ENCODE measurements at places on chromosomes 3 and 15. TPM values are rescaled to one million over a fixed set of nuclear protein-coding genes. Genes with fewer than 3 reads are reported as not detected.

DNA sequence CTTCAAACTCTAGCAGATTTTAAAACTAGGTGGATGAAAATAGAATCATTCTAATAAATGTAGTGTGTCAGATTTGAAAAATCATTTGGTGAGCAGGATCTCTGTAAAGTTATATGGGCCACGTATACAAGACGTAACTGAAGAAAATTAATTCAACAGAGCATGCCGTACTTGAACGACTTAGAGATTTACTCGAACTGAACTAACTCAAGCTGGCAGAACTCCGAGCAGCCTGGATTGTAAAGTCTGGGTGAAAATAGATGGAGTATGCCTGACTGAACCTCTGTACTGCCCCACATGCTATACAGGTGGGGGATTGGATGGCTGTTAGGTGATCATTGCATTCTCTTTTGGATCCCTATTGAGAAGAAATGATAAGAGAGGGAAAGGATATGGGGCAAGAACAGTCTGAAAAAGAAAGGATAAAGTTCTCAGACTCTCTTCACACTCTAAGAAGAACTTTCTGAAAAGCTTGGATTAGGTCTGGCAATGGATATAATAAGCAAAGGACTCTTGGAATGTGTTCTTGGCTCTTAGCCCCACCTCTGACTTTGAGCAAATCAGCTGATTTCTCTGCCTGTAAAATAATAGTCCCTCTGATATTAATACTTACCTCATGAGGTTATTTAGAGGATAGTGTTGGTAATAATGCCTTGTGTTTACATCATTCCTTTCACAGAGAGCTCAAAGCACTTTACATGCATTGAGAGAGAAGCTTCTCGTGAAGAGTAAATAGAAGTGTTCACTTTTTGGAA lies 147.5 kb downstream of the FILIP1L start:
- DNase-seq, result no peak

GRCh38 chr3:11591002-11591355 lies 52.7 kb downstream of the VGLL4 start:
- no peak for DNase-seq

DNA sequence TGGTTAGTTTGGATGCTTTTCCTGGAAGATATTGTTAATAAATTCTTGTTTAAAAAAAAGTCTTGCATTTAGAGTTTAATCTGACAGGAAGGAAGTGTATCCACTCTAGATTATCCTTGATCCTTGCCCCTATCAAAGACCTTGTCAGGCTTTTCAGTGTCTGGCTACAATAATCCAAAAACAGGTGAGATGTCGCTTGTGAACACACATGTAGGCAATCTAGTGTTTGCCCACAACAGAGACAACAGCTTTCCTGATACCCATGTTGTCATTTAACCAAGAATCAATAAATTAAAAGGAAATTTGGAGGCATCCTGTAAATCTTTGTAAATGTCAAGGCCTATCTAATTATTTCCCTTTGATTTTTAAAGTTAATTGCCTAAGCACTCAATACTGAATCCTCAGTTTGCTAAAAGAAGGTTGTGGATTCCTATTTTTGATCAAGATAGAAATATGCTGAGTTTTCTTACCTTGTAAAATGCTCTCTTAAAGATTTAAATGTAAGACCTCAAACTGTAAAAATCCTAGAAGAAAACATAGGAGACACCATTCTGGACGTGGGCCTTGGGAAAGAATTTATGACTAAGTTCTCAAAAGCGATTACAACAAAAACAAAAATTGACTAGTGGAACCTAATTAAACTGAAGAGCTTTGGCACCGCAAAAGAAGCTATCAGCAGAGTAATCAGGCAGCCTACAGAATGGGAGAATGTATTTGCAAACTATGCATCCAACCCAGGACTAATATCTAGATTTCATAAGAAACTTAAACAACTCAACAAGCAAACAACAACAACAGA lies 207.7 kb downstream of the NAALADL2 start:
- DNase-seq, result no peak

The ECE2 gene
- not detected for total RNA-seq

- peak; percentile 70 for DNase-seq
Measured at GRCh38 chr3:138118612-138119422, 3.4 kb upstream of the DZIP1L start.

The LYSMD2 gene
- total RNA-seq, result 23.1 TPM

The ITGA11 gene
- 0.58 TPM for total RNA-seq

The INKA1 gene
- total RNA-seq, result 1.2 TPM

The TUSC7 gene
- not detected for total RNA-seq

DNA sequence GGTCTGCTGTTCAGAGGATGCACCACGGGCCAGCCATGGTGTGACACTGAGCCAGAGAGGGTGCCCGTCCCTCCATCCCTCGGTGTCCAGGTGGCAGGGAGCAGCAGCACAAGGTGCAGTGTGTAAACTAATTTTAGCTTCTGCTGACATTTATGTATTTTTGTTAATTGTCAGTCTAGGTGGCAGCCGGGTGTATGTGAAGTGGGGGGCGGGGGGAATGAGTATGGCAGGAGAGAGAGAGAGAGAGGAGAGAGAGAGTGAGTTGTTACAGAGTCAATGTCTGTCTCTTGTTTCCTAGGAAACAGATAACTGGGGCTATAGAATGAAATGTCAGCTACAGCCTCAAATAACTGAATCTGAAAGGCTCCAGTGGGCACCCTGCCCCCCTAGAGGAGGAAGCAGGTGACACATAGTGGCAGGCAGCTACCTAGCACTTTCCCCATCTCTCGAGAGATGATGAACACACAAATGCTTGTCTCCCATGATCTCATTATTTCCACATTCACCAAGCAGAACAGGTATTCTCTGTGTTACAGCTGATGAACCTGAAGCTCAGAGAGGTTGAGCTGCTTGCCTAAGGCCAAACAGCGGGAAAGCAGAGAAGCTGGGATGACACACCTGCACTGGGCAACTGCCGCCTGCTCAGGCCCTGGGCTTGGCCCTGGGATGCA lies 24.7 kb downstream of the RASGRF1 start:
- no peak for DNase-seq

DNA sequence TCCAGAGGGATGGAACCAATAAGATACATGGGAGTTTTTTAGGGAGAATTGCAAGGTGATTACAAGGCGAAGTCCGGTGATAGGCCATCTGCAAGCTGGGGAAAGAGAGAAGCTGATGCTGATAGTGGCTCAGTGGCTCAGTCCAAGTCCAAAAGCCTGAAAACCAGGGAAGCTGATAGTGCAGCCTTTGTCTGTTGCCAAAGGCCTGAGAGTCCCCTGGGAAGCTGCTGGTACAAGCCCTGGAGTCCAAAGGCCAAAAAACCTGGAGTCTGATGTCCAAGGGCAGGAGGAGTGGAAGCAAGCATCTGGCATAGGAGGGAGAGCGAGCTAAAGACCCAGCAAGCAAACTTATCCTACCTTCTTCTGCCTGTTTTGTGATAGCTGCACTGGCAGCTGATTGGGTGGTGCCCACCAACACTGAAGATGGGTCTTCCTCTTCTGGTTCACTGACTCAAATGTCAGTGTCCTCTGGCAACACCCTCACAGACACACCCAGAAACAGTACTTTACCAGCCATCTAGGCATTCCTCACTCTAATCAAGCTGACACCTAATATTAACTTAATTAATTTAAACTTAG lies 16.7 kb downstream of the TFG start:
- no peak for DNase-seq

DNA sequence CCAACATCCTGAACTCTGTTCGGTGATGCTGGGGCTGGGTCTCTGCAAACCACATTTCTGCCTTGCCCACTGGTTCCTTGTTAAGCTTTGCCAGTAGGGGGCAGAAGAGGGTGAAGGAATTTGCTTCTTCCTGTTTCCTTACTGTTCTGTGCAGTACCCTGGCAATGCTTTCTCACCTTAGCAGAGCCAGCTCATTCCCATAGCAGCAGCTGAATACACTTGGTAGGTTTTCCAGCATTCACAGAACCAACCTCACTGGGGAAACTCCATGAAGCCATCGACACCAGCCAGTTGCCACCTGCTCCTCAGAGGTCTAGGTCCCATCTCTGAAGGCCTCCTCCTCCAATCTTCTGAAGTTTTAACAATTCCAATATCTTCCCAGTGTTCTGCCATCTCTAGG lies 308.4 kb downstream of the PDCD6IP start:
- DNase-seq, result peak; percentile 23

GRCh38 chr3:21750080-21750696 lies 822 bp downstream of the ZNF385D start:
- DNase-seq, result no peak

GRCh38 chr3:37943631-37944314 lies 46.8 kb upstream of the VILL start:
- DNase-seq, result no peak

DNA sequence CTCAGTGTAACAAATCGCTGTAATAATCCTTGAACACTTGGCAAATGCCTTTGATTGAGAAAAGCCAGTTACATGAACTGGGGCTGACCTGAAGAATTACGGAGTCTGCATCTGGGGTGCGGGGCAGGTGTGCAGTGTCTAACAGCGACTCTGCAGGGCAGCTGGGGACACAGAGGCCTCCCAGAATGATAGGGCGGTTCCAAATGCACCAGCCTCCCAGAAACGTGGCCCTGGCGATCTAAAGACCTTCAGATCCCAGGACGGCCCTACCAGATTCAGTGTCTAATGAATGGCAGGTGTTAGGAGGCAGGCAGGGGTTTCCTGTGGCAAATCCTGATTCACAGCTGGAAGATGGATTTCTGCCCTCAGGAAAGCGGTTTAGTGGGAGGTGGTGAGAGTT lies 100.5 kb upstream of the RGMA start:
- DNase-seq, result no peak

DNA sequence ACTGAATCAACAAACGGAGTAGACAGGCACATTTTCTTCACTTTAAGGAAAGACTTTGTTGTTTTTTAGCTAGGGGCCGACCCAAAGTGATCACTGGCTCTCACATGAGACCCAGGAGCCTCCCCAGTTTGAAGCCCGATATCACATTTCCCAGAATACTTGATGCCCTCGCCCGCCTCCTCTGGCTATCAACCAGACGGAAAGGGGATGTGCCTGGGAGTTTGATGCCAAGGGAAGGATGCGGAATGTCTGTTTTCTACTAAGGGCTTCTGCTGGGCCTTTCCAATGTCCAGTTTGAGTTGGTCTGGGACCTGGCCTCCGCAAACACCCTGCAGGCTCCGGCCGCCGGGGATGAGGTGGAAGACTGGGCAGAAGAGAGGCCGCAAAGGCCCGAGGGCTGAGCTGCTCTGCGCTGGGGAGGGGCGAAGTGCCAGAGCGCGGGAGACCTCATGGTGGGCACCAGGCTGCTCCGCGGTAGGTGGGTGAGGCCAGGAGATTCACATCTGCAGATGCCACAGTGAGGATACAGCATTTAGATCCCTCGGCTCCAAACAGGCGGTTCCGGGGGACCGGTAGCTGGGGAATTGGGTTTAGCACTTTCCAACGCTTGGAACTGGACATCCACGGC lies 491 bp upstream of the ZNF774 start:
- DNase-seq, result no peak

The ERICH6 gene
- 0.19 TPM for total RNA-seq

DNA sequence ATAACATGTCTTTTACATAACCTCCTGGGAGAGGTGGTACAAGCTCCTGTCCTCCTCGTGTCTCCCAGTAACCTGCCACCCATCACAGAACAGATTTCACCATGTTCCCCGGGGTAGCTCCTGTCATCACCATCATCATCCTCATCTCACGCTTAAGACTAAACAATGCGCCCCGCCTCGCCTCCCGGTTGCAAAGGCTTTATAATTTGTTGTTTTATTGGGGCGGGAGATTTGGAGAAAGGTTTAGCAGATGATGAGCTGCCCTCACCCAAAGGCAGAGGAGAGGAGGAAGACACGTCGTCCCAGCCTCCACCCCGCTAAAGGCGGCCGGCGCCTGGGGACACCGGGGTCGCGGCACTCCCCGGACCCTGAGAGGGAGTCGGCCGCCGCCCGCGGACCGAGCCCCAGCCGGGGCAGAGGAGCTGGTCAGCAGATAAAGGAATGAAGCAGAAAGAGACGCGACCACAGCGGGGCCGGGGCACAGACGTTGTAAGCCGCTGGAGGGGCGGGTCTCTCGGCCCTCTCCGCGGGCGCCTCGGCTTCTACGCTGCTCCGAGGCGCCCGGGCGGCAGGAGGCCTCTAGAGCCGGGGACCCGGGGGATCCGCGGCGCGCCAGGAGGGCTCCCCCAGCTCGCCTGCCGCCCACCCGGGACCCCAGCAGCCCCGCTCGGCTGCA lies 589 bp downstream of the HERC1 start:
- DNase-seq, result peak; percentile 57

- DNase-seq, result no peak
Measured at GRCh38 chr3:196686436-196686835, 25.6 kb downstream of the CEP19 start.

GRCh38 chr15:97470417-97470816 lies 490.1 kb upstream of the ARRDC4 start:
- DNase-seq, result no peak

DNA sequence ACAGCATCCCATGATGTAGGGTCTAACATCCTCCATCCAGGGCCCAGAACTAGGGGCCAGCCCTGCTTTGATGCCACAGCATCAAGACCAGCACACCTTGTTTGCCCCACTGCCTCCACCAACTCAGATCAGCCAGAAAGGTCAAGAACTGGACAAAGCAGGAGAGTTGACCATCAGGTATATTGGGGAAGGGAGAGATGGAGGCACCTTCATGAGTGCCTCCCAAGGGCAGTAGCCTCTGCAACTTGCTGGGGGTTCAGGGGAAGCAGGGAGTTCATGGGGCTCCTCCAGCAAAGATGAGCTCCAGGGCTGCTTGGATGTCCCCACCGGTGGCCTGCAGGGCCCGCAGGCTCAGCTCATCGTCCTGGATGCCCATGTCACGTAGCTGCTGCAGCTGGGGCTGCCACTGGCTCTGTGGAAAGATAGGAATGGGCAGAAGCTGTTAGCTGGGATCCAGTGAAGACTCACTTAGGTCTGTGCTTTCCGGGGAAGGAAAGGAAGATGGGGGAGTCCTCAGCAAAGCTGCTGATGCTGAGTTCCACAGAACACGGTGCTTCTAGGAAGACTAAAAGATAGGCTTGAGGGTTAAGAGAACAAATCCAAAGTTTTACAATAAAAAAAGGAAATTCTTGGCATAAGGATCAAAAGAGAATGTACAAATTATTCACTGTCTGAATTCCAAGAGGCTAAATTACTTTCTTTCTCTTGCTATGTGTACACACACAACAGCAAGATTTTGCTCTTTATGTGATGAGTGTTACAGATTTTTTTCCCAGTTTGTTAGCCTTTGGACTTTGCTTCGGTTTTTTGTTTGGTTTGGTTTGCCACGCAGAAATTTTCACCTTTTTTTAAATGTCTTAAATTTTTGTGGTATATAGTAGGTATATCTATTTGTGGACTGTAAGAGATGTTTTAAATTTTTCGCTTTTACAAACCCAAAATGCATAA lies 12.3 kb upstream of the SEMA7A start:
- no peak for DNase-seq

- DNase-seq, result no peak
Measured at GRCh38 chr15:32774022-32774421, 56.2 kb downstream of the GREM1 start.

The CPLX3 gene
- total RNA-seq, result 0.14 TPM

The SAMMSON gene
- not detected for total RNA-seq

DNA sequence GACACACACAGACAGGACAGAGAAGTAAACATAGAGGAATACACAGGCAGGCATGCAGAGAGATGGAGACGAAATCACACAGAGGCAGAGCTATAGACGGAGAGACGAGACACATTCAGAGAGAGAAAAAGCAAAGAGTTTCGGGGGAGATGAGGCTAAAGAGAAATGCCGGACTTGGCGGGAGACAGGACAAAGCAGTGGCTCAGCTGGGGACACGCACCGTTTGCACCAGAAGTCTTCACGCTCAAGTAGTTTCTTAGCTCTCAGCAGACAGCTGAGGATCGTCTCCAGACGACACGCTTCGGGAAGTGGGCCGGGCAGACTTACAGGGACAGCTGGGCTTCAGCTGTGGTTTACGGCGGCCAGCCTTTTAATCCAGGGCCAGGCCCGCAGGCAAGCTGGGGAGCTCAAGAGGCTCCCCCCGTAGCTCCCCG lies 56.2 kb upstream of the DLG1 start:
- DNase-seq, result no peak
